ENCODE measurements at places on chromosomes 7 and 10.
A peak's percentile ranks its signal among the peaks of the same experiment; 100 is the strongest.

- DNase-seq = no peak
Observed at GRCh38 chr7:66912195-66912594, 8.8 kb upstream of the TMEM248 start.

DNA sequence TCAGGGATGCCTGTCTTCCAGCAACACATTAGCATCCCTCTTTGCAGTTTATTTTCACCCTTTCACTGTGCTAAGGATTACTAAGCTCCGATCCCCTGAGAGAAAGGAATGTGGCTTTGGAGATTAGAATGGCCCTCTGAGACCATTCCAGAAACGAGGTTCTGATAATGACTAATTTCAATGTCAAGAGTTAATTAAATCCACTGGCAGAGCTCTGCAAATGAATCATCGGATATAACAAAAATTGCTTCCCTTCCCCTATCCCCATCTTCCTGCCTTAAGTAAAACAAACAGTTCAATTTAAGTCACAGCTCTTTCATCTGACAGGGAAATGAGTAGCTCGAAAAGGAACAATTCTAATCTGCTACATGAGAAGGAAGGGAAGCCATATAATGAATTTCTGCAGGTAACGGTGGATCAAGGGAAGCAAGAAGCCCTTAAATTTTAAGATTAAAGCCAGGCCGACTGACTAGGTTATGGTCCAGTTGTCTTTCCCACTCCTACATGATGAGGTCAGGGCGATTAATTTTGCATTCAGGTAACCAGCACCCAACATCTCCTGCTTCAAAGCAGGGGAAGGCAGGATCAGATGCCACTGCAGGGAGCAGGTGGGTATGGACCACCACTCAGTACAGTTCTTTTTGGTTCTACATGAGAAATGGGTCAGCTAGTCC lies 50.5 kb downstream of the MALSU1 start:
- peak; percentile 50 for DNase-seq

- DNase-seq = no peak
Observed at GRCh38 chr7:85897967-85898366, 711.1 kb upstream of the SEMA3D start.

GRCh38 chr10:95245425-95246055 lies 45.3 kb downstream of the PDLIM1 start:
- no peak for DNase-seq

GRCh38 chr7:148153616-148154284 lies 436.8 kb upstream of the C7orf33 start:
- DNase-seq = no peak

- DNase-seq = peak; percentile 92
Observed at GRCh38 chr10:61662794-61663259, at the start of gene CABCOCO1. Gene CABCOCO1, plus strand, starts transcription at chr10:61662929. Its CDS starts 44 bp downstream, at chr10:61662973.

DNA sequence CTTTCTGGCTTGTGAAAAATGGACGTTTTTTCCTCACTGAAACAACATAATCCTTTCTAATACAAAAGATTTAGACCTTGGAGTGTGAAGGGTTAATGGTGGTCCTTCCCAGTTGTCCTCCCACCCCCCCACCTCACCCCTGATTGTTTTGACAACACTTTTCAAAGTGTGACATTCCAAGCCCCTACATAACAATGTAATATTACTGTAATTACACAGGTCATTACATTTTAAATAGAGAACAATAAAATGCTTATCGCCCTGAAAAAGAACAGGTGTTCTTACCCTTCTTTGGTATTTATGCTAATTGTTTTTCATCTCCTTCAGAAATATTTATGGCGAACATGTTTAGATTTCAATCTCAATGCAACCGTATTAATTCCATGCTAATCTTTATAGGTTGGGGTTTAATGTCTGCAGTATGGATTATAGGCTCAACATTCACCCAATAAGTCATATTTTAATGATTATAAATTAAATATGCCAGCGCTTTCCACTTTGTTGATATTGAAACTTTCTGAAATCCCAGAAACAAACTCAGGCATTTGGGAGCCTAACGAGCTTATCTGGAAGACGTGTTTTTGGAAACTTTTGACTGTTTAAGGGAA lies 5.0 kb downstream of the TCF7L2 start:
- DNase-seq = no peak

DNA sequence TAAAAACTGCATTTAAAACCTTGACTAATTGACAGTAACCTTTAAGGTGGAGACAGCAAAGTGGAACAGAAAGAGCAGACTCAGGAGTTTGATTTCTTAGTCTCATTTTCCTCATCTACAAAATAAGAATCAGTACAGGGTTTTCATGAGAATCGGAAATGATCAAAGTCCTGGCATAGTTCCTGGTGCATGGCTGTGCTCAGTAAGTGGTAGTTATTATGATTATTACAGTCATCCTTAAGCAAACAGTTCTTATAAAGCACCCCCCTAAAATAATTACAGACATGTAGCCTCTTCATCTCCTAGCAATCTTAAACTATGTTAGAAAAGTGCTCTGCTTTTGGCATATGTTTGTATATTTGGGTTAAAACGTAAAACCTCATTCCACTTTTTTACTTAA lies 18.0 kb downstream of the NEBL start:
- no peak for DNase-seq

DNA sequence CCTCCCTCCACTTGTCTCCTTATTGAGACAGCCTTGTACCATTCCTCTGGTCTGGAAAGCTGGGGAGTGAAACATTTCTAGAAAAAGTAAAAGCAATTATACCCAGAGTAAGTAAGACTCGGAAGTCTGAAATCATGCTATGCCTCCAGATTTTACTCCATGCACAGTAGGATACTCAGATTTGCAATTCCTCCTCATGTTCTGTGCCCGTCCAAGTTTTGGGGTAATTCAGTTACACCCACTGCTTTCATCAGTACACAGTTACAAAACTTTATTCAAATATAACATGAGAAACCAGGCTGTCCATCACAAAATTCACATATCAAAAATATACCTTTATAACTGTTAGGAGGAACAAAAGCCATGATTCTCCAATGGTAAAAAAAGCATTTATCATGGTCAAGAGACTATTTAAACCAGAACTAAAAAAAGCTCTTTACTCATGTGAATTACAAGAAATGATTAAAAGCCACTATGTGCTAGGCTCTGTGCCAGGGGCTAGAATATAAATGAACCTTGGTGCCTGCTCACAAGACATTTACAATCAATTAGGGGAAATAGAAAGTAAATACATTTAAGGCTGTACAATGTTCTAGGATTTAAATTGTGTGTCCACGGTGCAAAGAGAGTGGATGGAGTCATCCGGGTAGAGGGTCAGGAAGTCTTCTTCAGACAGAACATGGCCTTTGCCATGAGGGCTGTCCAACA lies 320.2 kb downstream of the ELMO1 start:
- no peak for DNase-seq

GRCh38 chr10:58662314-58662713 lies 149.6 kb downstream of the BICC1 start:
- peak; percentile 65 for DNase-seq

DNA sequence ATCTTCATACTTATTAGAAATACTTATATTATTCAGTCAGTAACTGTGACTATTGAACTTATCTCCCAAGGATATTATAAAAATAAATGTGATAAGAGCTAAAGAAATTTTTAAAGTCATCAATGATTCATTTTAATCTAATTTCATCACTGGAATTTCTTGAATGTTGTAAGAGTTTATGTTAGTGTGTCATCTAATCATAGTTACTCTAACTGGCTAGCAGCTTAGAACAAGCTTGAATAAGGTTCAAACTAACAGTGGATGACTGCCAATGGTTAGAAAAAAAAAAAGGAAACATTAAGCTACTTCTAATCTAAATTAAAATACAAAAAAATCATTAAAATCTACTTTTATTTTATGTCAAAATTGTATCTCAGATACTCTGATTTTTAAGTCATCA lies 1066.3 kb downstream of the CNTNAP2 start:
- DNase-seq = peak; percentile 14

DNA sequence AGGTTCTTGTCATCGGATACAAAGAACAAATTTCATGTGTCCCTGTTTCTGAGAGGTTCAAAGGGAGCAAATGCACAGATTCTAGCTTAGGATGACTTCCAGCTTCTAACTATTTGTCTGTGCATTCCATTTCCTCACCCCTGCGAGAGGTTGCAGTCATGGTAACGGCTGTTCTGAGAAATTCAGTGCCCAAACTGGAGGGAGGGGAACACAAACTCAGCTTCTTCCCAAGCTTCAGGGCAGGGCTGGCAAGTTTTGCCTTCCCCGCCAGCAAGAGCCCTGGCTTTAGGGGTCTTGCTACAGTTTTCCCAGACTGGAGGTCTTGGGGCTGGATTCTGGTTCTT lies 11.1 kb downstream of the FAS start:
- peak; percentile 40 for DNase-seq

DNA sequence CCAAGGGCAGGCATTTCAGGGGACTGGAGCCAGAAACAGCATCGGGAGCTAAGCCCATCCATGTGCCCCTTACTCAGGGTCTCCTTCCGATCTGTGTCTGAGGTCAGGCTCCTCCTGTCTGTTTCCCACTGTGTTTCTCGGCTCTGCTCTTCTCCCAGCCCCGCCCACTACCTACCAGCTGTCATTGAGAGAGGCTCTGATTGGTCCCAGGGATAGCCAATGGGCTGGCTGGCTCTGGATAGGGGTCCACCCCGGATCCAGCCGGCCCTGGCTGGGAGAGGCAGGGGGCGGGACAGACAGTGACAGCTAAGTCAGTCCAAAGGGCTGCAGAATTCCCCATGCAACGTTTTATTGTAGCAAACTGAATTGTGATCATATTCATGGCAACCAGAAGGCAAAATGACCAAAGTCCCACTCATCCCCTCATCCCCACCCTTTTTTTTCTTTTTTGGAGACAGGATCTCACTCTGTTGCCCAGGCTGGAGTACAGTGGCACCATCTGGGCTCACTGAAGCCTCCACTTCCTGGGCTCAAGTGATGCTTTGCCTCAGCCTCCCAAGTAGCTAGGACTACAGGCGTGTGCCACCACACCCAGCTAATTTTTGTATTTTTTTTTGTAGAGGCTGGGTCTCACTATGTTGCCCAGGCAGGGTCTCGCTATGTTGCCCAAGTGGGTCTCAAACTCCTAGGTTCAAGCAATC lies 76.3 kb downstream of the CLIP2 start:
- DNase-seq = peak; percentile 89

- DNase-seq = peak; percentile 85
Observed at GRCh38 chr10:86635402-86635801, 18.9 kb upstream of the OPN4 start.

DNA sequence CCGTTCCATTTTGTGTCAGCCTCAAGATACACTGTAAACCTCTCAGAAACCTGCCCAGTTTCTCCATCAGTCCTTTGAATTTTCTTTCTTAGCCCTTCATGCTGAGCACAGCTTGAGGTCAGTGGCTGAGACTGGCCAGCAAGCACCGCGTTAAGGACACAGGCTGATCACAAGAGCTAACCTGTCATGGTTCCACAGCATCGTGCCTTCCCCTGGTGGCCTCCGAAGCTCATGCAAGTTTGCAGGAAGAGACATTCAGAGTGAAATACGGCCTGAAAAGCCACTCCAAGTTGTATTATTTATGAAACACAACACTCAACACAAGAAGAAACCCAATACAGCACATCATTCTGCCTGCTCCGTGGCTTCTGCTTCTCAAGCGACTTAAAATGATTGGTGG lies 57.0 kb upstream of the PFKP start:
- no peak for DNase-seq

GRCh38 chr7:98531717-98532116 lies 85.4 kb upstream of the NPTX2 start:
- no peak for DNase-seq

DNA sequence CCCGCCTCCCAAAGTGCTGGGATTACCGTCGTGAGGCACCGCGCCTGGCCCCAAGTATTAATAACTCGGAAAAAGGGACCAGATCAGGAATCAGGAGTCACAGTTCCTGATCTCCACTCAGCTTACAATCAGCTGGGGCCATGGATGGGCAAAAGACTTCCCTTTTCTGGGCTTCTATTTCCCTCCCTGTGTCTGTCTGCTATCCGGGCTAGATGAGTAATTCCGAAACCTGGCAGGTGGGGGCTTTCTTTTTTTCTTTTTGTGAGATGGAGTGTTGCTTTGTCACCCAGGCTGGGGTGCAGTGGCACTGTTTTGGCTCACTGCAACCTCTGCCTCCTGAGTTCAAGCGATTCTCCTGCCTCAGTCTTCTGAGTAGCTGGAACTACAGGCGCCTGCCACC lies 11.6 kb downstream of the RPS24 start:
- DNase-seq = no peak

- no peak for DNase-seq
Observed at GRCh38 chr10:28381466-28381865, 78.6 kb upstream of the MPP7 start.

- no peak for DNase-seq
Observed at GRCh38 chr7:93601363-93601762, 26.8 kb upstream of the CALCR start.

GRCh38 chr10:69397972-69398371 lies 18.7 kb downstream of the TACR2 start:
- no peak for DNase-seq

- DNase-seq = no peak
Observed at GRCh38 chr7:122260336-122260735, 44.2 kb downstream of the FEZF1 start.

DNA sequence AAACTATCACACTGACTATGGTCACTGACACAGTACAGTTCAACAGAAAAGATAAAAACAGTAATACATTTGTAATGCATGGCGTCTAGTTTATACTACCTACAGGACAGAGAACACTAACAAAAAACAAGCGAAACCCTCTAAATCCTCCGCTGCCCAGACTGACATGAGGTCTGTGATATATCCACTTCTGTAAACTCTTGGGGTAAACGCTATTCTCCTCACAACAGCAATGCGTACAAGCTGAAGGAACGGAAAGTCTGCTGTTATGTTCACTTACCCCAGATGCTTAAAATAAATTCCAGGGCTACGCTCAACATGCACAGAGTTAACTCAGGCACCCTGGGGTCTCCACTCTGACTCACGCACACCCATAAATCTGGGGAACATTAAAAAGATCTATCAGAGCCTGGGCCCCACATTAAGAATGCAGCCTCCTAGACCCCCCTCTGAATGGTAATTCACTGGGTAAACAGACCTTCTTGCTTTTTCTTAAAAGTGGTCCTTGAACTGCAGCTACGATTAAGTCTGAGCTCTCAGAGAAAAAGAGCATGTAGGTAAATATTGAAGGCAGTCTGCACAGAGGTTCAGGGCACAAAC lies 105.6 kb downstream of the CTBP2 start:
- DNase-seq = no peak

DNA sequence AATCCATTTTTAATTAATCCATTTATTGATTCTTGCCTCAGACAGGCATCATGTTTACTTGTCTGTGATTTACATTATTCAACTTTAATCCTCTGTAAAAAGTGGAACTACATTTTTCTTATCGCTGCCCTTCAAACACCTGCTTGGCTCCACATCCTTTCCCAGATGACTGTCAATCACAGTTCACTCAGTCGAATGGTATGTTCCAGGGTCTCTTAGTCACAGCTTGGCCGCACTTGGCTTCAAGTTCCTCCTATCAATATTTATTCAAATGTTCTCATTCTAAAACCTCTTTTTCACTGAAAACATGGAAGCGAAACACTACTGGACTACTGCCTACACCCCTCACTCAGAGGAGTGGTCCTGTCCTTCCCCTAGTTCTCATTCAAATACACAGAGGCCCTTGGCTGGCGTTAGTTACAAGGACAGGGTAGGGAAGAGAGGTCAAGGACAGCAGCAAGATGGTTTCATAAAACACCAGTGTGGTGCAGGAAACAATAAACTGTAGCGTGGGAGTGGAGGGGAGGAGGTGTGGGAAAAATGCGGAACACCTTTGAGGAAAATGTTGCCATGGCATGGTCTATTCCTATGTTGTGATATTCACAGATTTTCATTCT lies 143.2 kb downstream of the USP6NL start:
- no peak for DNase-seq

- DNase-seq = no peak
Observed at GRCh38 chr10:30172091-30172490, 112.7 kb upstream of the JCAD start.

GRCh38 chr10:111973306-111973705 lies 210.3 kb downstream of the GPAM start:
- DNase-seq = peak; percentile 46

Measured in AG20443 (cell line).